ENCODE measurements at places on chromosomes 6 and 20.

DNA sequence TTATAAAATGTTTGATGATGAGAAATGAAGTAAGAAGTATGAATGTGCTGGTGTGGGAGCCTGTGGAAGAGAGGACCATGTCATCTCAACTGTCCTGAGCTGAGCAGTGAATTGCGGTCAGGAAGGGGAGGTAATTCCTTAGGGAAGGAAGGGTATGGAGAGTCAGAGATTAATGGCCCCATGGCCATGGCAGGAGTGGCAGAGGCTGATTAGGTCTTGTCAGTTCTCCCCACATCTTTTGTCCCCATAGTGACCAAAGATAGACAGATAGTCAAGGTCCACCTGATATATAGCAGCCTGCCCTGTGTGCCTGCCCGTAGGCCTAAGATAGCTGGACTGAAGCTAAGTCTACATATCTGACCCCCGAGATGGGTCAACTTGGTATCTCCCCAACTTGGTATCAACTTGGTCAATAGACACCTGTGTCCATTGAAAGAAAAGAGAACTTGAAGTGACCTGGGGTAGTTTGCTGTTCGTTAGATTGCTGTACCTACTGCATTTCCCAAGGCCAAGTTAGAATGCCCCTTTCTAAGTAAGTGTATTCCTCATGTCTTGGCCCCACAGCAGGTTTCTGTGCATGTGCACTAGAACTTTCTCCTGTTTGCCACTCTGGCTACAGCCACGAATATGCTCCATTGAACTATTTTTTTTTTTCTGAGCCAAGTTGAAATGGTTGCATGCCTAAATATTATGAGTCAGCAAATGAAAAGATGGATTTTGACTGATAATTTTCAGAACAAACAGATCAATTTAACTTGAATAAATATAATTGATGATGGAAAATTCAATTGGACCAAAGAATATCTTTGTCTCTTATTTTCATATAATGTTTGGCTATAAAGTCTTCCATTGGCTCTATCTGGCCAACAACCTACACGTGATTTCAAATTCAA is 143.4 kb downstream of the ISM1 start:
- DNase-seq: no peak

DNA sequence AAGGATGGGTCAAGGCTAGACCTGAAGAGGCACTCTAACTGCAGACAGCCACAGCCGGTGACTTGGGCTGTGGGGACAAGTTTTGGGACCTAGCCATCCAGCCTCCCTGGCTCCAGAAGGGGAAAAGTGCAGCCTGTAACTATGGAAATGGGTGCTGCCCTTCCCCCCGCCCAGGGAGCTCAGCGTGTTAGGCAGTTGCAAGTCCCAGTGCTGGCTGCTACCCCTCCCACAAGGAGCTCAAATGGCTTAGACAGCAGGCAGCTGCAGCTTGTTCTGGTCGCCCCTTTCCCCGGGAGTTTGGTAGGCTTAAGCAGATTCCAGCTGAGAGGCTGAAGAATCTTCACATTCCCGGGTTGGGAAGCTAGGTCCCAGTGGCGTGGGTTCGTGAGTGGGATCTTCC is 162.6 kb downstream of the FAM83B start:
- DNase-seq: no peak

GRCh38 chr6:53984163-53984562 is 127.1 kb upstream of the MLIP start:
- DNase-seq: peak; percentile 93

GRCh38 chr6:111938710-111939109 is 65.5 kb upstream of the FYN start:
- DNase-seq: peak; percentile 64

DNA sequence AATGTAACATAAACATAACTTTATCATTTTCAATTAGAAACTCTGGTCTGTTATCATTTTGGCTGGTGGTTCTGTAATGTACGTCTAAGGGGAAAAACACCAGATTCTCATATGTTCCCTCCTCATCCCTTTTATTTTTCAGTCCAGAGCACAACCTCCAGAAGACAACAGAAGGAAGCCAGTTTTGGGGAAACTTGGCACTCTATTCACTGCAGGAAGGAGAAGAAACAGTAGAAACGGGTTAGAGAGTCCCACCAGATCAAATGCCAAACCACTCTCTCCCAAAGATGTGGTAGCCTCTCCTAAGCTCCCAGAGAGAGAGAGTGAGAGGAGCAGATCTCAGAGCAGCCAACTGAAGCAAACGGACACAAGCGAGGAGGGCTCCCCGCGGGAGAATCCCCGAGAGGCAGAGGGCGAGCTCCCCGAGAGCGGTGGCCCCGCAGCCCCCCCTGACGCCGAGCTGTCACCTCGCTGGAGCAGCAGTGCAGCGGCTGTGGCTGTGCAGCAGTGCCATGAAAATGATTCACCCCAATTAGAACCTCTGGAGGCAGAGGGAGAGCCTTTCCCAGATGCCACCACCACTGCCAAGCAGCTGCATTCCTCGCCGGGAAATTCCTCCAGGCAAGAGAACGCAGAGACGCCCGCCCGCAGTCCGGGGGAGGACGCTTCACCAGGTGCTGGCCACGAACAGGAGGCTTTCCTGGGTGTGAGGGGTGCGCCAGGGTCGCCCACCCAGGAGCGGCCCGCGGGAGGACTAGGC is 117.8 kb downstream of the RTN4IP1 start:
- no peak for DNase-seq

- DNase-seq: no peak
These were observed 150.4 kb downstream of the BFSP1 start for GRCh38 chr20:17380801-17381200.

GRCh38 chr6:4935975-4936680 is 67.7 kb downstream of the RPP40 start:
- no peak for DNase-seq
